ENCODE measurements at places on chromosomes 5 and 9.

DNA sequence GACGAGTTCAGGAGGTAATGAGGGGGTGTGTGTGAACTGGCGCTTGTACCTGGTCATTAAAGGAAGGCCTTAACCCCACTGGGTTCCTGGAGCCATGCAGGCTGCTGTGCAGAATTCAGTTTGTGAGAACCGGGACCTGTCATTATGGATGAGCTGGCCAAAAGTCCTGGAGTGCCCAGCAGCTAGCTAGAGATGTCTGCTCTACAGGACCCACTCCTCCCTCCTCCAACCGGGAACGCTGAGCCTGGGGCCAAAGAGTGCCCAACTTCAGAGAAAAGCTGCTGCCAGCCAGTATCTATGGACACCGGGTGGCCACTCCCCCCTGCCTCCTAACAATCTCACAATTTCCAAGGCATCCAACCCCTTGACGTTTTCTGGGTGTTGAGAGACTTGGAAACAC lies 1.2 kb downstream of the ENTREP1 start:
- no peak for DNase-seq

DNA sequence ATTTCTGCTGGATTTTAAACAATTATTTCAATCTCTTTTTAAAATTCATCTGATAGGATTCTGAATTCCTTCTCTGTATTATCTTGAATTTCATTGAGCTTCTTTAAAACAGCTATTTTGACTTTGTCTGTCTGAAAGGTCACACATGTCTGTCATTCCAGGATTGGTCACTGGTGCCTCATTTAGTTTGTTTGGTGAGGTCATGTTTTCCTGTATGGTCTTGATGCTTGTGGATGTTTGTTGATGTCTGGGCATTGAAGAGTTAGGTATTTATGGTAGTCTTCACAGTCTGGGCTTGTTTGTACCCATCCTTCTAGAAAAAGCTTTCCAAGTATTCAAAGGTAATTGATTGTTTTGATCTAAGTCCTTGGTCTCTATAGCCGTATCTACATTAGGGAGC lies 39.1 kb downstream of the DENND4C start:
- DNase-seq, result no peak

DNA sequence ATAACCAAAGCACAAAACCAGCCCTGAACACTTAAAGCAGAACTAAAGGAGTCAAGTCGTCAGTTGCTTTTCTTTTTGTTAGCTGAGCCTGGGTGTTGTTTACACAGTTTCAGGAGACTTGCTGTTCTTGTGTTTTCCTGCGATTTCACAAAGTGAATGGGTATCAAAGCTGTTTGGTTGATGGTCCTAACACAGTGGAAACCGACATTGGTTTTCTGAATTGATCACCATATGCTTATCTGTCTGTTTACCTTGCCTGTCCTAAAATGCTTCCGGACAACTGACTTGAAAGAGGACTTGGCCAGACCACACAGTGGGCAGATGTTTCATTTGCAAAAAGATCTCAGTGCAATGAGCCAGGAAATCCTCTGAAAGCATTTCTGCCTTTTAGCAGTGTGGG lies 676.4 kb downstream of the PRELID2 start:
- no peak for DNase-seq

- DNase-seq, result no peak
Observed at GRCh38 chr5:96338091-96338490, 95.0 kb downstream of the PCSK1 start.

DNA sequence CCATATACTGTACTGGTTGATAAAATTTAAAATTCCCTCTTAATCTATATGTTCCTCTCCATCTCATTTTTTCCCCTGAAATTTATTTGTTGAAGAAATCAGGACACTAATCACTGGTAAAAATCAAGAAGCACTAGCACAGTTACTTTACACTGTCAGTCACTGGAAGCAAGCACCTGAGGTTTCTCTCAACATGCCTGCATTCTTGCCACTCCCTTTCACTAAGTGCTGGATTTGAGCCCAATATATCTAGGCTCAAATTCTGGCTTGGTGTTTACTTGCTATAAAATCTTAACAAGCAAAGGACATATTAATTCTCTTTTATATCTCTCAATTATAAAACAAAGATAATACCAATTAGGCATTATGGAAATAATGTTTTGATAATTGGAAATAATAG lies 58.6 kb downstream of the DIAPH1 start:
- DNase-seq, result no peak

DNA sequence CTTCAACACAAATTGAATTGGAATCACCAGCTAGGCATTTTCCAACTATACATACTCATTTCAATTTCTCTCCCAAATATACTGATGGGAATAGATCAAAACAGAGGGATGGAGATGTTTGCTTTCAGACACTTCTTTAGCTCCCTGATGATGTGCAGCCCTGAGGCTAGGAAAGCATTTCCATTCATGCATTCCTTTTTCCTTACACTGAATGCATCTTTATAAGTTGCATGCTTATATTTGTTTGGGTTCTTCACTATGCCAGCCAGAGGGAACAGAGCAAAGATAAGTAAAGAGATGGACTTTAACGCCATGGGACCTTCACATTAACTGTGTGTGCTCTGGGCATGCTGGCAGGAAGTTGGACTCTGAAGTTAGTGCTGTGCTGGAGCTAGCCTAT lies 696.5 kb upstream of the CDH9 start:
- no peak for DNase-seq

DNA sequence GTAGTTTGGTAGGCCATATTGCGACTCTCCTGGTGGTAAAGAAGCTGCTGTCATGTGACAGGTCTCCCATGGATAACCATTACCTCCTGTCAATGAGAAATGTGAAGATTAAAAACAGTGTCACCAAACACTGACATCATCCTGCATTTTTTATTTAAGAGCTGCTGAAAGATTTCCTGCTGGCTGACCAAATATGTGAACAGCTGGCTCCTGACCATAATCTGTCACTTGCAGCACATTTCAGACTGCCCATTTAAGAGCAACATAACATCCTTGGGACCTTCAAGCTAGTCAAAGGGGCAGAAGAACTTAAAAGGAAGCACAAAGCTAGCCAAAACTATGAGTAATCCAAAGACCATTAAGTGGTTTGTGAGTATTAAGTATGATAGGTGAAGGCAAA lies 288.0 kb downstream of the IZUMO3 start:
- no peak for DNase-seq

- no peak for DNase-seq
Observed at GRCh38 chr5:74535926-74536325, 104.6 kb downstream of the ENC1 start.

DNA sequence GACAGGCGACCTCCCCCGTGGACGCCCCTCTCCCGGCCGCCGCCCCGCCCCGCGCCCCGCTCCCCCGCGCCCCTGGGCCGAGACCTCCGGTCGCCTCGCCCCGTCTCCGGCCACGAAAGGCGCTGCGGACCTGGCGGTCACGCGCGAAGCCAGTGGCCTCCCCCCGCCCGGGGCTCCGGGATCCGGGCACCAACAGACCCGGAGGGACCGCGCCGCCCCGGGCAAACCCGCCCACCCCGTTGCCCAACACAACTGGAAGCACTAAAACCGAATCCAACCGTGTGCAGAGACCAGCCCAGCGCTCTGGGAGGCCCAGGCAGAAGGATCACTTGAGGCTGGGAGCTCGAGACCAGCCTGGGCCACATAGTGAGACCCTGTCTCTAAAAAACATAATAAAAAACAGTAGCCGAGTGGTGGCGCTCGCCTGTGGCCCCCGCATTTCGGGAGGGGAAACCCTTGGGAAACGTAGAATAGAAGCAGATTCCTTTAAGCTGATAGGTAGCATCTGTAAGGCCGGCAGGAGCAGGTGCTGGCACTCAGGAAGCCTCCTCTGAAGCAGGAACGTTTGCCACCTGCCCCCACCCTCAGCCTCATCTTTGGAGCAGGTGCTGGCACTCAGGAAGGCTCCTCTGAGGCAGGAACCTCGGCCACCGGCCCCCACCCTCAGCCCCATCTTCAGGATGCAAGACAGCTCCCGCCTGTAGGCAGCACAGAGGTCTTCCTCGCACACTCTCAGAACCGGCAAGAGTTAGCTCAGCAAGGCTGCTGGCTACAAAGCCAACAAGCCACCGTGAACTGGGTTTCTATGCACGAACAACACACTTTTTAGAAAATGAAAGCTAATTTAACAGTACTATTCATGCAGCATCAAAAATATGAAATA lies 4.6 kb upstream of the SLC9A3 start:
- DNase-seq, result peak; percentile 7

- DNase-seq, result no peak
Observed at GRCh38 chr9:4955836-4956235, 29.2 kb upstream of the JAK2 start.

Data from CD4-positive, alpha-beta T cell treated with Interleukin-6 for 4 hours (primary cell).